ENCODE measurements at places on chromosomes 2 and 18.

DNA sequence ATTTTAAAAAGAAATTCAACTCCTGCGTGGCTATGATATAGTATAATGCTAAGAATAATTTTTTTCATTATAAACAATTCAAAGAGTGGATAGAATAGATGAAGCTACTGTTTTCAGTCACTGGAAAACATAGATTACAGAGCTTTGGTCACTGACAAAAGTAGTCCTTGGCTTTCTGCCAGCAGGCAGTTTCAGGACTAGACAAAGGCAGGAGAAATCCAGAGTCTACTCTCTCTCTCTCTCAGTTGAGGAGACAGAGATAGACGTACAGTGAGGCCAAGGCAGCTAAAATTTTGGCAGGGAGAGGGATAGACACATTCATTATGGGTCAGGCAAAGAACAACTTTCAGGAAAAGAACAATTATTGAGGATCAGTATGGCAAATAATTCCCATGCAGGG lies 491.4 kb upstream of the CRIM1 start:
- no peak for DNase-seq

DNA sequence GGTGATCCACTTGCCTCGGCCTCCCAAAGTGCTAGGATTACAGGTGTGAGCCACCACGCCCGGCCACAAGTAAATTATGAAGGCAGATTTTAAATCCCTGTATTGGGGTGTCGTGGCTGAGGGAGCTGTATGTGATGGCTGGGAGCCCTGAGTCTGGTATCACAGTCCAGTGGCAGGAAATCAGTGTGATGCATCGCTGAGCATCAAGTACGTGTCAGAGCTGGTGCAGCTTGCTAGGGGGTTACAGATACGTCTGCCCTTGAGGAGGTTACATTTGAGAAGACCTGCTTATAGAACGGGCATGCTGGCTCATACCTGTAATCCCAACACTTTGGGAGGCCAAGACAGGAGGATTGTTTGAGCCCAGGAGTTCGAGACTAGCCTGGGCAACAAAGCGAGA lies 4.3 kb downstream of the ENOSF1 start:
- no peak for DNase-seq

- DNase-seq = no peak
Observed at GRCh38 chr2:218125626-218126080, at the start of gene CXCR2. TSS of gene CXCR2 (plus strand) at chr2:218126028. CDS start at chr2:218134802, 8,774 bp downstream.

DNA sequence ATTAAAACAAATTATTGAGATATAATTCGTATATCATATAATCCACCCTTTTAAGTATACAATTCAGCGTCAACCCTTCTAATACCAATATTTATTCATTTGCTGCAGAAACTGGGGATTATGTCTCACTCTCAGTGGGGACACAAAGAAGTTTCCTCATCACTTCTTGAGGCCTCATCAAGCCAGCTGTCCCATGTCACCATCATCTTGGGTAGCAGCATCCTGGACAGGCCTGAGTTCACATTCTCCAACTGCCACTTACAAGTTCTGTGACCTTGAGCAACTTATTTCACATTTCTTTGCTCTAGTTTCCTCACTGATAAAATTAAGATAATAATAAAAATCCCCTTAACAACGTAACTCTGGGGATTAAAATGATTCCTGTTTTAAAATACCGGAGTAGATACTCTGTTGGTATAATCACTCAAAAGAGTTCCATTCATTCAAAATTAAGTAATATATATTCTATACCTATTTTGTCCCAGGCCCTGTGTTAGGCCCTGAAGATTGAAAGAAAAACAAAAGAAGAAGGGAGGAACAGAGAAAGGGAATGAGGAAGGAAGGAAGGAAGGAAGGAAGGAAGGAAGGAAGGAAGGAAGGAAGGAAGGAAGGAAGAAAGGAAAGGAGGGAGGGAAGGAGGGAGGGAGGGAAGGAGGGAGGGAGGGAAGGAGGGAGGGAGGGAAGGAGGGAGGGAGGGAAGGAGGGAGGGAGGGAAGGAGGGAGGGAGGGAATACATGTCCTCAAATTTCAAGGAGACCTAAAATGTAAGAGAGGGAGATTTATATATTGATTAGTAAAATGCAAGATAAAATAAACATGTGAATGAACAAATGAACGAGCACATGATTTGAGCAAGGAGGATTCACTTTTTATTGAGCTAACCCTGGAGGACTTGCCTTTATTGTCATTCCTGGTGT lies 42.4 kb downstream of the NCKAP5 start:
- no peak for DNase-seq

DNA sequence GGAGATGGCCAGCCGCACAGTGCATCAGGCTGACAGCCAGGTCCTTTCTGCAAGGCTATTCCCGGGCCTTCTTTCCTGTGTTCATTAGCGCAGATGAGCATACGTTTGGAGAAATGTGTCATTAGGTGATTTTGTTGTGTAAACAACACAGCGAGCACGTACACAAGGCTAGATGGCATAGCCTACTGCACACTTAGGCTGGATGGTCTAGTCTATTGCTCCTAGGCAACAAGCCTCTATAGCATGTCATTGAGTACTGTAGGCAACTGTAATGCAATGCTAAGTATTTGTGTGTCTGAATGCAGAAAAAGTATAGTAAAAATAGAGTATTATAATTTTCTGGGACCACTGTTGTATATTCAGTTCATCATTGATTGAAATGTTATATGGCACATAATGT lies 50.9 kb upstream of the PHLPP1 start:
- DNase-seq = no peak

- no peak for DNase-seq
Observed at GRCh38 chr18:2568605-2569004, 2.7 kb downstream of the METTL4 start.

DNA sequence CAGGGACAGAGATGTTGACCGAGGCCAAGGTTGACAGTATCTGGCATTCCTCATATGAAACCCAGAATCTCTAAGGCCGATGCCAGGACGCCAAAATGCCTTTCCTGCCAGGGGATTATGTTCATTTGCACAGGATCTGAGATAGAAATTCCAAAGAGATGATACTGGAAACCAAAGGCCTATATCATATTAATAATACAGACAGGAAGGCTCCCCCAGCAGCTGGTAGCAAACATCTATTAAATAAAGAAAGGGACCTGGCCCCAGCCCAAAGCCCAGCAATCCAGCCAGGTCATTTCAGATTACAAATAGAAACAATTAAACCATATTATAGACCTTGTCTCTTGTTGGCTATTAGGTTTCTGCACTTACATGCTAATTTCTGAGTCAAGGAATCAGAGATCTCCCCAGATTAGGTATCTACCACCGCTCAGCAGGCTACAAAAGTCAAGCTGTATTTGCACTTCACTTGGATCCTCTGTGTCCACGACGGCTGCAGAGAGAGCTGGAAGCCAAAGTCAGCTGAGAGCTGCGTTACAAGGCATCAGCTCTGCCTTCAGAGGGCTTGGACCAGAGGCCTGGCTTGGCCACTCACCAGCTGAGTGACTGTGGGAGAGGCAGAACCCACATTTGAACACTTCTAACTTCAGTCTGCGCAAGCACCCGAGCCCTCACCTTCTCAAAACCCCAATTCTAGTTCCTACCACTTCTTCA lies 269.3 kb upstream of the SIX2 start:
- peak; percentile 37 for DNase-seq

DNA sequence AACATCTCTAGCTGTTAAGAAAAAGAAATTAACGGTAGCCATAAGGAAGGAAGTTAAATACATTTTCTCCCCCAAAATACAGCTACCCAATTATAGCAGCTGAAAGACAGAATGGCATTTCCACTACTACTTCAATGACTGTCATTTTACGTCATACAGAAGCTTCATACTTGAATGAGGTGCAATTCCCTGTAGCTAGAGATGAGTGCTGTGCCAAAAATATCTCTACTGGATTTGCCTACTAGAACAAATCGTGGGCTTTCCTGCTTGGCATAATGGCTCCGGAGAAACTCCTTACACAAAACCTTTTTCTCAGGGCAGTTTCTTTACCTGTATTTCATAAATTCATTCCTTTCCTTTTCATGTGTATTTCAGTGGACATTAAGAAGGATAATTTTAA lies 36.3 kb upstream of the NRXN1 start:
- no peak for DNase-seq

GRCh38 chr2:19408592-19408991 lies 50.2 kb upstream of the OSR1 start:
- no peak for DNase-seq

GRCh38 chr2:140734992-140735391 lies 1395.8 kb downstream of the LRP1B start:
- DNase-seq = no peak

DNA sequence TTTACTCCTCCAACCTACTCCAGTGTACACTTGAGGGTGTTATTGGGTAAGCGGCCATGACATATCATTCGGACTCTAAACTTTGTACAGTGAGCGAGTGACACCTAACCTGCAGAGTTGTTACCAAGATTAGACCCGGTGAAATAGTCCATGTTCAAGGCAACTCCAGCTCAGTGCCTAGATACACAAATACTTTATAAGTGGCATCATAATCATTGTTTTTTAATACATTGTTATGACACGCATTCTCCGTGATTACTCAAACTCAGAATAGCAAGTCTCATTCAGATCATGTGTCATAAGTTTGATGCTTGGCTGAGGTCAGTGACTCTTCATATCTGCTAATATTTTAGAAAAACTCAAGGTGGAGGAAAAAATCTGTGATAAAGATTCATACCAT lies 597.8 kb downstream of the DCC start:
- DNase-seq = no peak

DNA sequence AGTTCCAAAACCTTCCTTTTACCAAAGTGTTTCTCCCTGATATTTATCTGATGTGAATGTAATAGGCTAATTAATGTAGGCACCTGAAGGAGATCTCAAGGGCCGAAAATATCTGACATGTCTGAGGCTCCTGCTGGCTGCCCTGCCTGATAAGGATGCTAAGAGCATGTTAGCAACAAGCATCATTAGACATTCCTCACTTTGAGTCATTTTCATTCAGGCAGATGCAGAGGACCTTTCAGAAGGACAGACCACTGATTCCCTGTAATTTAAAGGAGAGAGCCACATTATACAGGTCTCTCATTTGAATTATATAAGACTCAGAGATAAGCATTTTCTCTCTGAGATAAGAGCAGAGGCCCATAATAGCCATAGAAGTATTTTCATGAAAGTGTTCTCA lies 222.4 kb upstream of the NCKAP5 start:
- peak; percentile 34 for DNase-seq

GRCh38 chr2:216006164-216006663 lies 7.1 kb downstream of the MREG start:
- no peak for DNase-seq

DNA sequence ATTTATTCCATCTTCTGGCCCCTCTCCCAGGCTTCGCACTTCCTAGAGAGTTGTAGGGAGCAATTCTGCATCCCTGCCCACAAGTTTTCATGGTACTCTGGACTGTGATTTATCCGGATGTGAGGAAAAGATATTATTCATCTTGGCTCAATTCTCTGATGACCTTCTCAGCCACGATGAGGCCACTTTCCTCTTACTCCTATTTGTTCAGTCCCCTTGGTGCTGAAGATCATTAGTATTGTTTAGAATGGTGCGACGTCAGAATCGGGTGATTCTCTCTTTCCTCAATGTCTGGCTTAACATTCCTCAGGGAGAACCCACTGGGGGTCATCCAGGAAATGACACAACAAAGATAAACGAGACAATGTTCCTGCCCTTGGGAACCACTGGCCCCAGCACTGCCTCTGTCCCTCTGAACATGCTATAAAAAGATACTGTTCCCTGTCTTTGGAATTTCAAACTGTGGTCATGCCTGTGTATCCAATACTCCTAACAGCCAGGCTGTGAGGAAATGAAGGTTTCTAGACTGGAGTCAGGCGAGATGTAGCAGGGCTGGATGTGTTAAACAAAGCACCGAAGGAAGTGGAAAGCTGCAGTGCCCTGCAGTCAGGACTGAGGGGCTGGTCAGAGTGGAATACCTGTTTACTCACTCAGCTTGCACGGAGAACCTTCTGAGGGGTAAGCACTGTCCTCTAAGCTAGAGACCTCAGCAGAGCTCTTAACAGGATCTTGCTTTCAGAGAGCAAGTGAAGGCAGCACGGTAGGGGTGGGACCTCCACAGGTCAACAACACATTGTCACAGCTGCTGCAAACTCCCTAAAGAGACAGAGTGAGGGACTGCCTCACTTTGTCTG lies 12.9 kb upstream of the GLI2 start:
- peak; percentile 86 for DNase-seq
